Renal pelvis (tissue), 12 donors: ENCODE measurements at places on chromosomes 7 and 10.
A peak's percentile ranks its signal among the peaks of the same experiment; 100 is the strongest.

DNA sequence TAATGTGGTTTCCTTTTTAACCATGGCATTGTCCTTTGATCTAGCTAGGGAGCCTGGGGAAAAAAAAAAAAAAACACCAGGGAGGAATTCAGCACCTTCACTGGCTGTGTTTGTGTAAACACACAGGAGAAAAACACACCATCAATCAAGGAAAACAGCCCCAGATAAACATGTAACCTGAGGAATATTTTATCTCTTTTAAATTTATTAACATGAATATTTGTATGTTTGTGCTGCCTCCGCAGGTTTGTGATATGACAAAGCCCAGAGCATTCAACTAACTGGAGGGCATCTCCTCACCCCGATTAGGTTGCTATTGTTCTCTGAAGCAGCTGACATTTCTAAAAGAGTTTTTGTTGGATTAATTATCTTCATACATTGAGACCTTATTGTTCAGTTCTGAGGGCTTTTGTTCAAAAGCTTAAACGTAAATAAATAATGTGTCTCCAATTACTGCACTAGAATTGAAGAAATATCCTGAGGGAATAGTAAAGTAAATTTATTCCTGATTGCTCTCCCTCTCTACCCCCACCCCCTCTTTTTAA is 89.4 kb upstream of the SEMA3E start:
- no peak for DNase-seq

GRCh38 chr7:27346531-27347275 is 104.1 kb downstream of the EVX1 start:
- peak; percentile 24 for DNase-seq

GRCh38 chr10:63261496-63261895 is 128.4 kb downstream of the NRBF2 start:
- DNase-seq: no peak

DNA sequence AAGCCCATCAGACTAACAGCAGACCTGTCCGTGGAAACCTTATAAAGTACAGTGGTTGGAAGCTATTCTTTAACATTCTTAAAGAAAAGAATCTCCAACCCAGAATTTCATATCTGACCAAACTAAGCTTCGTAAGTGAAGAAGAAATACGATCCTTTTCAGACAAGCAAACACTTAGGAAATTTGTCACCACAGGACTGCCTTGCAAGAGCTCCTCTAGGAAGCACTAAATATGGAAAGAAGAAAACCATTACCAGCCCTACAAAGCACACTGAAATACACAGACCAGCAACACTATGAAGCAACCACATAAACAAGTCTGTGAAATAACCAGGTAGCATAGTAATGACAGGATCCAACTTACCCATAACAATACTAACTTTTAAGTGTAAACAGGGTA is 177.7 kb upstream of the PRSS1 start:
- no peak for DNase-seq

DNA sequence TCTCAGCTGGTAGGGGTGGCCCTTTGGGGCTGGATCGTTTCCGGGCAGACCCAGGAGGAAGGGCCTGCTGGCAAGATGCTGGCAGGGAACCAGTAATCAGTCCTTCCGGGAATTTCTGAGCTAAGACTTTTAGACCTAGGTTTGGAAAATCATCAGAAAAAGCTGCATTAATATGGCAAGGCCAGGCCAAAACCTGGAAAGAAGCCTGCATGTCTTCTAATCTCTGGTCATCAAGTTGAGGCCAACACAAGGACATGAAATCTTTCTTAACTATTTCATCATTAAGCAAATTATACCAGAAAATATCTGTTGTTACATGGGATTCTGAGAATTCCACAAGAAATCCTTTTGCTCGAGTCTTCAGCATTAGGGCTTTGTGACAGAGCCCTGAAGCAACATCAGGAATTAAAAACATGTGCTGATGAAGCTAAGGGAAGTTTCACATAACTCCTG is 19.9 kb downstream of the CPA1 start:
- DNase-seq: no peak

GRCh38 chr10:86817246-86817645 is 60.8 kb downstream of the BMPR1A start:
- no peak for DNase-seq

DNA sequence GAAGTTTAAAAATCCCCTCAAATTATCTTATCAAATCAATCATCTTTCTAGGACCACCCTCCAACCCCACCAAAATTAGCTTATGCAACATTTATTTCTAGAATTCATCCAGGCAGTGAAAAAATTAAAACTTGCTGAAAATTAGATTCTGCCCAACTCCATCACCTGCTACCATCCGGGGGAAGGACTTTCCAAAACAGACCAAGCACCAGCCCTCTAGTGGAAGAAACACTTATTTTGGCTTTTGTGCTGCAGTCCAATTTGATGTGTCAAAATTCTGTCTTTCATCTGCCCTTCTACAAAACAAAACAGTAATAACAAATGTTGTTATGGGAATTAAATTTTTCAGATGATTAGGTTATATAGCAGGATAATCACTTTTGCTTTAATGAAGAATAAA is 35.1 kb downstream of the GCC1 start:
- DNase-seq: no peak

GRCh38 chr7:95395755-95396135 is 430 bp downstream of the PON3 start:
- DNase-seq: no peak

- no peak for DNase-seq
Measured at GRCh38 chr10:97483506-97483905, 14.7 kb downstream of the MMS19 start.

DNA sequence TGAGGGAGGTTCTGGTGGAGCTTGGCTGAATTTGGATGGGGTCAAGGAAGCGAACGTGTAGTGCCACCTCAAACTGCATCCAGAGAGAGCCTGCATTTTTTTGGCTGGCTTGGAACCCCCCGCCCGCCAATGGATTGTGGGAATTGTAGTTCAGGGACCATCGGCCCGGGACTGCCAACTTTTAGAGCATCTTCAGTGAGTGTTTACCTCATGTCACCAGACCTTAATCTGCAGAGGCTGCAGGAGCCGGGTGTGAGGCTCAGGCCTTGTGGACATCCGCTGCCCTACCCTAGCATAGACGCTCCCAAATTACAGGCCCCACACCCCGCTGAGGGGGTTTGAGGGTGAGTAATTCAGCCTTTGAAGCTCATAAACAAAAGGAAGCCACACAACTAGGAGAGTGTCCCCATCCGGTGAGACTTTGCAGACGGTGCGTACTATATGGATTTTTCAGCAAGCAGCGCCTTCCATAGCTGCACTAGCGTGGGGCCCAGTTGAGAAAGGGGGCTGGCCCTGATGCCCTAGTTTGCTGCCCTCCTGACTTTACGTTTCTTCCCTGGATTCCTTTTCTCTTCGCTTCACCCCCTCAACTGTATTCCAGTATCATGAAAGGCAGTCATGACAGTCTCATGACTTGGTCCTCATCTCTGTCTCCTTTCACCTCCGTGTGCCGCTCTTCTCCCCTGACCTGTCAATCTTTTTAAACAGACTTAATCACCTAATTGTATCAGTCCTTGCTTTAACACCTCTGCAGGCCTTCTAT is 717 bp downstream of the CNPY4 start:
- DNase-seq: peak; percentile 64

DNA sequence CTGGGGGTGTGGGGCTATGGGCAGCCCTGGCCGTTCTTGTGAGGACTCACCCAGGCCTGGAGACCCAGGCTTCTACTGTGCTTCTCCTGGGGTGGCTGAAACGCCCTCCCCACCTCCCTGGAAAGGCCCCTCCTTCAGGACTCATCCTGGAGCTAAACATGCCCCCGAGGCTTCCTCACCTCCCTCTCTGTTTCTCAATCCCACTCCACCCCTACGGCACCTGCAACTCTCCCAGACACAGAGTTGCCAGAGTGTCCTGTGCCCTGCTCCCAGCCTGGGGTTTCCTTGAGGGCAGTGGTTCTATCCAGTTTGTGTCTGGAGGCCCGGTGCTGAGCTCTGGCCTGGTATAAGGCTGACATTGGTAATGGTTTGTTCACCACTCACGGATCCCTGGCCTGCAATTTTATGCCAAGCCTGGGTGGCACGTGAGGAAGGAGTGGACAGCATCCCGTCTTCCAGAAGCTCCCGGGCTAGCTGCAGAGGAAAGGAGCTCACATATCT is 68.0 kb downstream of the GRID1 start:
- no peak for DNase-seq

GRCh38 chr10:6070660-6071059 is 8.5 kb upstream of the IL2RA start:
- DNase-seq: no peak

DNA sequence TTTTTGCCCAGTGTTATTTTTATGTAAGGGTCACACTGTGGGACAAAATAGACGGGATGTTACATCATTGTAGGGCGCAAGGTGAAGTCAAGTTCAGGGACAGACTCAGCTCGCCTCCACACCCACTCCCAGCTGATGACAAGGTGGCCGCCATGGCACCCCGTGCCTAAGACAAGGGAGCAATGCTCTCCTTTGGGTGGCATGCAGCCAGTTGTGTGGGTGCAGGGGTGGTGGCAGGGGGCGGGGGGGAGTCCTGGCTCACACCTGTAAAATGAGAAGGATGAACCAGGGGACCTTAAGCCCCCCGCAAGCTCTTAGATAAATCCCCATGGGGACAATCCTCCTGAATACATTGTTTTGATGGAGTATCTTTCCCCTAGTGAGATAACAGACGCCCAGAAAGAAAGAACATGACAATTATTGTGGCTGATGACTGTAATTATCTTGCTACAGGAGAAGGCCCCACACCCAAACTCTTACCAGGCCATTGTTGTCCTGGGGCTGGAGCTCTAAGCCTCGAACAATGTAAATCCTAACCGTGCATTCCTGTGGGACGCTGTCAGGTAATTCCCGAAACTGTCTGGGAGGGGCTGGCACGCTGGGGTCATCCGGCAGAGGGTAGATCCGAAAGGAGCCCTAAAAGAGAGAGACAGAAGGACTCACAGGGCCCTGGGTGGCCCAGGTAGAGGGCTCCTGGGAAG is 148.7 kb downstream of the MYOF start:
- no peak for DNase-seq

- DNase-seq: no peak
Measured at GRCh38 chr7:116802746-116803152, 59.6 kb upstream of the CAPZA2 start.

DNA sequence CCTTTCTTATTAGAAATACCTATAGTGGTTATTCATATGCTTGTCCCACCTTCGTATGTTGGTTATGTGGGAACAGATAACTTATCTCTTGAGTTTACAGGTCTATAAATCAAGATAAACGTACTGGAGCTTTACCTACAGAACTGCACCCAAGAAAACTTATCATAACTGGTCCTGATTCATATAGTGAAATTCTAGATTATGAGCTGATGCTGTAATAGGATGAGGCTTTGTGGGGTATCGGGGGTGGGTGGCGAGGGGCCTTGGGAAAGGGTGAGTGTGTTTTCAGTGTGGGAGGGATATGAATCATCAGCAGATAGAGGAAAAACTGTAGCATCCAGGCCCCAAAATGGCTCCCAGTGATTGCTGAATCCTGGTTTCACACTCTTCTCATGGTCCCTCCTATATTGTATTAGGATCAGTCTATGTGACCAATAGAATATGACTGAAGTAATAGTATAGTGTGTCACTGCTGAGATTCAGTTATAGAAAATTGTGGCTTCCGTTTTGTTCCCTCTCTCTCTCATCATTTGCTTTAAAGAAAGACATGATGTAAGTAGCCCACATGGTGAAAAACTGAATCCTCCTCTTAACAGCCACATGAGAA is 706.8 kb upstream of the LRRTM3 start:
- DNase-seq: no peak

GRCh38 chr7:96701258-96701657 is 8.4 kb downstream of the SEM1 start:
- no peak for DNase-seq

GRCh38 chr10:7945469-7946187 is 108.9 kb upstream of the GATA3 start:
- DNase-seq: no peak

GRCh38 chr10:61792097-61792716 is 109.3 kb upstream of the ARID5B start:
- no peak for DNase-seq

- peak; percentile 67 for DNase-seq
Measured at GRCh38 chr7:84025332-84025927, 169.2 kb downstream of the SEMA3A start.

- DNase-seq: peak; percentile 92
Measured at GRCh38 chr7:101126651-101127459, at the start of gene SERPINE1. Gene SERPINE1, plus strand, starts transcription at chr7:101127104. Its CDS starts 1,290 bp downstream, at chr7:101128394.

DNA sequence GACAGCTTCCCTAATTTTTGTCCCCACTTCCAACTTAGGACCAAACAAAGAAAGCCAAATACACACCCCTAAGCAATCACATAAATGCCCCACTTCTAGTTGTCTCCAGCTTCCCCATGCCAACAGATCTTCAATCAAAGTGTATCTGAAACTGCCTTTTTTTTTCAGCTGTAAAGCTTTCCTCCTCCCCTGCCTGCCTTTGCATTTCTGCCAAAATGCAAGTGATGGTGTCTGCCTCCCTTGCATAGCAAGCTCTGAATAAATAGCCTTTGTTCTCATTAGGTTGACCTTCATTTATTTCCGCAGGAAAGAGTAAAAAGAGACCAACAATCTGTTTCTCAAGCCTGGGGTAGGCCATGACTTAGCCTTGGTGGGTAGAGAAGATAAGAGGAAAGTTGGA is 459.4 kb downstream of the GPAM start:
- DNase-seq: no peak

DNA sequence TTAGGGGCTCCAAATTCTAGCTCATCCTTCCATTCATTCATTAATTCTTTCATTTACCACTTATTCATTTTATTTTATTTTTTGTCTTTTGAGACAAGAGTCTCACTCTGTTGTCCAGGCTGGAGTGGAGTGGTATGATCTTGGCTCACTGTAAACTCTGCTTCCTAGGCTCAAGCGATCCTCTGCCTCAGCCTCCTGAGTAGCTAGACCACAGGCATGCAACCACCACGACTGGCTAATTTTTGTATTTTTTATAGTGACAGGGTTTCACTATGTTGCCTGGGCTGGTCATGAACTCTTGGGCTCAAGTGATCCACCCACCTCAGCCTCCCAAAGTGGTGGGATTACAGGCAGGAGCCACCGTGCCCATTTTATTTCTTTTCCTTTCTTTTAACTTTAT is 31.6 kb downstream of the FGF8 start:
- DNase-seq: no peak

DNA sequence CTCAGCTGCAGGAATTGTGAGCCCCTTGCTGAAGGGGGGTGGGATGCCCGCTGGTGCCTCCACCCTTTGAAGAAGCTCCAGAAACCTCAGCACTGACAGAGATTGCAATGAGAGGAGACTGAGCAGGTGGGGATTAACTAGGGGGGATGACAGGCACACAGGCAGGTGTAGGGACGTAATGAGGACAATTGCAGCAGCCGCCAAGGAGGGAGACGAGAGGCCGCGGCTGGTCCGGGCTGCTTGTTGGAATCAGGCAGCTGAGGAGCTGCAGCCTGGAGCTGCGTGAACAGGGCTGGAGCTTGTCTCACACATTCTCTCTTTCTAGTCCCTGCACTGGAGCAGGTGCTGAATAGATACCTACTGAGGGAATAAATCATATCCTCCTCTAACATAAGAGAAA is 122.0 kb upstream of the TCERG1L start:
- DNase-seq: no peak

GRCh38 chr10:118662228-118663035 is 67.0 kb upstream of the PRLHR start:
- no peak for DNase-seq

- DNase-seq: peak; percentile 78
Measured at GRCh38 chr7:26853788-26854393, 10.5 kb downstream of the SKAP2 start.

- no peak for DNase-seq
Measured at GRCh38 chr10:851901-852300, 79.6 kb downstream of the LARP4B start.
